Type B pancreatic cell (in vitro differentiated cells): ENCODE measurements at places on chromosomes 2 and 18. TPM values are rescaled to one million over a fixed set of nuclear protein-coding genes. Genes with fewer than 3 reads are reported as not detected.

Gene POMC
- total RNA-seq: 0.87 and 1.5 TPM in 2 replicates

Gene FBXO41
- 5.2 and 5.5 TPM in 2 replicates for total RNA-seq

Gene CCDC148
- total RNA-seq: 0.69 and 3.1 TPM in 2 replicates

Gene PDE1A
- total RNA-seq: 1.3 and 3.6 TPM in 2 replicates

Gene SNTG2
- total RNA-seq: 0.45 and 1.1 TPM in 2 replicates
